ENCODE measurements at places on chromosomes 3 and 15.
A peak's percentile ranks its signal among the peaks of the same experiment; 100 is the strongest.

GRCh38 chr3:179100652-179101051 is 29.0 kb upstream of the ZMAT3 start:
- no peak for DNase-seq

GRCh38 chr3:132396255-132396654 is 21.0 kb upstream of the DNAJC13 start:
- DNase-seq = no peak

DNA sequence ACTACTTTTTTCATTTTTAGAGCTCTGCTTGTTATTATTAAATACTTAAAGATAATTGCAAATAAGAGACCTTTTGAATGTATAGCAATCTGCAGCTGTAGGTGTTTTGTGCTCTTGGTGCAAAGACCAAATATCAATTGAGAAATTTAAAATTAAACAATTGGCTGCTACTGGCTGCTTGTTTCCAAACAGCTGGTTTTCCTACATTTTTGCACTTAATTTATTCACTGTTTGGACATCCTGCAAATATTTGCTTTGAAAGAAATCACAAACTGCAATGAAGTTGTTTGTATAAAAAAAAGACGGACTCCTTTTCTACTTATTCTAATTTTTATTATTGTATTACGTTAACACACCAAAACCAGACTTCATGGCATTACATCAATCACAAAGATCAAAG is 35.6 kb downstream of the MED12L start:
- DNase-seq = no peak

GRCh38 chr15:64092864-64093626 is 593 bp downstream of the CIAO2A start:
- peak; percentile 79 for DNase-seq

- no peak for DNase-seq
Measured at GRCh38 chr15:63836579-63836978, 2.8 kb upstream of the HERC1 start.

DNA sequence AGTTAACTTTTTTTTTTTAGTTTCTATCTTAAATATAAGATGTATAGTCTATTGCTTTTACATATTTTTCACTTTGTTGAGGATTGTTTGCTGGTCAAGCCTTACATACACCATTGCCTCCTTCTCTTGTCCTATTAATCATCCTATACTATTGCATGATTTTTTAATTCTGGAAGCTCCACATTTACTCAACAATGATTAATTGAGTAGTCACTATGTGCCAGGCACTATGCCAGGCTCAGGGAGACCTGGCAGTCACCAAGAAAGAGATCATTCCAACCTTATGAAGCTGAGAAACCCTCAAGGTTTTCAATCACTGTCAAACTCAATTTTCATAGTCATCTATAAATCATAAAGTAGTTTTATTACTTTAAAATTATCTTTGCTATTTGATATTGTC is 626.2 kb downstream of the IGSF11 start:
- no peak for DNase-seq

- DNase-seq = no peak
Measured at GRCh38 chr15:60576044-60576443, 97.1 kb upstream of the ICE2 start.
